PC-3 (cell line): ENCODE measurements at places on chromosomes 4 and X. TPM values are rescaled to one million over a fixed set of nuclear protein-coding genes. Genes with fewer than 3 reads are reported as not detected.

DNA sequence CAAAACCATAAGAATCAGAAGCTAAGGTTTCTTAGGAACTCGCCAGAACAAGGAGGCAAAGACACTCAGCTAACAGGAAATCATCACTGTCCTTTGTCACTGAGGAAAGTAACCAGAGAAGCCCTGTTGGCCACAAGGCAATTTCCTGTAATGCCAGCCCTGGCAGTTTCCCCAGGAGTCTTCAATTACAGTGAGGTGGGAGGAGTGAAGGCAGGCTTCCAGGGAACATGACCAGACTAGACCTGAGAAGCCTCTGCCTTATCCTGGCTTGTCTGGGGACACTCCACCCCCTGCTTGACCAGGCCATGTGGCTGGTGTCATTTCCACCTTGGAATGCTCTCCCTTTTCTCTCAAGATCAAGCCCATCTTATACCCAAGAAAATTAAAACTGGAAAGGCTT is 125.3 kb downstream of the COL4A6 start:
- peak; percentile 94 for DNase-seq

GRCh38 chrX:46547857-46548256 is 2.6 kb upstream of the ZNF674 start:
- peak; percentile 68 for DNase-seq

GRCh38 chrX:26918631-26919030 is 544.5 kb downstream of the PPP4R3C start:
- DNase-seq = peak; percentile 3

DNA sequence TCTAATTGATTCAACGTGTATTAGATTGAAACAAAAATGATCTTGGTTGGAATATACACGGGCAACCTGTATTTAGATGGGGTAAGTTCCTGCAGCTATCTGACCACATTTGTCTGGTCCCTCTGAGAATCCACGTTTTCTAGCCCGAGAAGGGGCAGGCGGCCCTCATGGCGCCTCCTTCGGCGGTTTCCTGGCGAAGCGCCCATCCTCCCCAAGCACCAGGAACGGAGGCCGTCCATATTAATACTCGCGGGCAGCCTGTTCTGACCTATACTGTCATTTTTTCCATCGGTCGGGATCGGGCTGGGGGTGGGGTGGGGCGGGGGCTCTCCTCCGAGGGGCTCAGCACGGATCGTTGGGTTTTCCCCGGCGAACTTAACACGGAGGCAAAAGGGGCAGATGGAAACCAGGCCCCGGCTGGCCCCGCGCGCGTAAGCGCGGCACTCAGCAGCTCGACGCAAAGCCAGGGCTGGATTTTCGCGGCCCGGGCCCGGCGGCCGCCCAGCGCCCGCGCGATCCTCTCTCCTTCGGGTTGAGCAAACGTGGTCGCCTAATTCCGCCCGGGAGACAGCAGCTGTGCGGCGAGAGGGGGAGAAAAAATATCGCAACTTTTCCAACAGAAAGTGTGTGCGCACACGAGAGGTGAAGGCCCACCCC is 77.2 kb upstream of the BCOR start:
- DNase-seq = peak; percentile 52

DNA sequence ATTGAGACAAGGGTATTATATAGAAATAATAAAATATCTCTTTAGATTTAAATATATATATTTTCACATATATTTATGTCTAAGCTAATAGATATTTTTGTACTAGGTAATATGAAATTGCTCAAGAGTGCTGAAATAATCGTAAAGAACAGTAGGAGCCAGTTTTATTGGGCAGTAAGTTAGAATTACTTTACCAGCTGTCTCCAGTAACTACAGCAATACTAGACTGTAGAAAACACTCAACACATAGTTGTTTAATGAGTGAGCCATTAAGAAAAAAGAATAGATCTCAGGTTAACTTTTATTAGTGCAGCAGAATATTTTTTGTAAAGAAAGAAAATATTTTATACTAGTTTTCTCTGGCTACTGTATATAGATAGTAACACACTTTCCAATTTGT is 715.2 kb downstream of the TRIML1 start:
- DNase-seq = no peak

DNA sequence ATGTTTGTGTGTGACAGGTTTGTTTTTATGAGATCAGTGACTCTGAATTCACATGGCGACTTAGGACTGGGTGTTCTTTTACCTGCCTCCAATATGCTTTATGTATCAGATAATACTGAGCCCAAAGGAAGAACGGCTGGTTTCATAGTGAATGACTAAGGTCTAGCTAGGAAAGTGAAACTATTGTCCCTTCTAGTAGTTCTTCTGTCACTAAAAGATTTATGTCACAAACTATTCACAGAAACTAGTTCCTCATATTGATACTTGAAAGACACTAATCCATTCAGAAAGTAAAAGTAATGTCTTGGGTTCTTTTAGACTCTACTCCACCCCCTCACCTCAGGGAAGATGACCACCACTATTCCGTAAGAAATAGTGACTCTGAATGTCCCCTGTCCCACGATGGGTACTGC is 81.7 kb downstream of the EGF start:
- no peak for DNase-seq

DNA sequence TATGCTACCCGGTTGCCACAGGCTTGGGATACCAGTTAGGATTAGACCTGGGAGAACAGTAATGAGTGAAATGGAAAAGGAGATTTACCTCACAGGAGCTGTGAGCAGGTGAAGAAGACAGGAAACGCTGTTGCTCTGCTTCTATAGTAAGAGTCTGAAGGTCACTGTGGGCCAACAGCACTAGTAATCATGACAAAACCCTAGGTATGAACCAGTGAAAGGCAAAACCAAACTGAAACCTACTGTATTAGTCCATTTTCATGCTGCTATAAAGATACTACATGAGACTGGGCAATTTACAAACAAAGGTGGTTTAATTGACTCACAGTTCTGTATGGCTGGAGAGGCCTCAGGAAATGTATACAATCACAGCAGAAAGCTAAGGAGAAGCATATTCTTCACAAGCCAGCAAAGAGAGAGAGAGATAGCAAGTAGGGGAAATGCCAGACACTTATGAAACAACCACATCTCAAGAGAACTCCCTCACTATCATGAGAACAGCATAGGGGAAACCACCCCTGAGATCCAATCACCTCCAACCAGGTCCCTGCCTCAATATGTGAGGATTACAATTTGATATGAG is 736.7 kb upstream of the INTU start:
- DNase-seq = no peak

The SPIN2A gene
- total RNA-seq = 0.17 and 0.44 TPM in 2 replicates

The CXCR3 gene
- not detected in 2 replicates for total RNA-seq

The XG gene
- not detected in 2 replicates for total RNA-seq
